Substantia nigra (tissue), 51 donors: ENCODE measurements at places on chromosomes 13 and 19.
A peak's percentile ranks its signal among the peaks of the same experiment; 100 is the strongest.

GRCh38 chr13:46321494-46322225 is 65.4 kb downstream of the RUBCNL start:
- DNase-seq, result peak; percentile 39

GRCh38 chr19:23071147-23071511 is 45.7 kb upstream of the ZNF730 start:
- DNase-seq, result peak; percentile 5

GRCh38 chr13:41008349-41008980 is 10.7 kb downstream of the ELF1 start:
- DNase-seq, result no peak

- no peak for DNase-seq
These were observed 613.7 kb upstream of the GPC6 start for GRCh38 chr13:92612892-92613291.

DNA sequence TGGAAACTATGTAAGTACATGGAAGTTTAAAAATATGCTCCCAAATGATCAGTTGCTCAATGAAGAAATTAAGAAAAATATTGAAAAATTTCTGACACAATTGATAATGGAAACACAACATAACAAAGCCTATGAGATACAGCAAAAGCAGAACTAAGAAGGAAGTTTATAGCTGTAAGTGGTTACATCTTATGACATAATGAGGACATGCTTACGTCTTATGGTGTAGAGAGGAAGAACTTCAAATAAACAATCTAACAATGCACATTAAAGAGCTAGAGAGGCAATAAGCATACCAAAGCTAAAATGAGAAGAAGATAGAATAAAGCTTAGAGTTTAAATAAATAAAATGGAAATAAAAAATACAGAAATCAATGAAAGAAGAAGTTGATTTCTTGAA is 50.0 kb upstream of the CEACAM21 start:
- no peak for DNase-seq

- peak; percentile 88 for DNase-seq
These were observed 31.6 kb downstream of the SYT3 start for GRCh38 chr19:50607874-50608785.

- no peak for DNase-seq
These were observed 46.3 kb downstream of the CD320 start for GRCh38 chr19:8261881-8262280.

DNA sequence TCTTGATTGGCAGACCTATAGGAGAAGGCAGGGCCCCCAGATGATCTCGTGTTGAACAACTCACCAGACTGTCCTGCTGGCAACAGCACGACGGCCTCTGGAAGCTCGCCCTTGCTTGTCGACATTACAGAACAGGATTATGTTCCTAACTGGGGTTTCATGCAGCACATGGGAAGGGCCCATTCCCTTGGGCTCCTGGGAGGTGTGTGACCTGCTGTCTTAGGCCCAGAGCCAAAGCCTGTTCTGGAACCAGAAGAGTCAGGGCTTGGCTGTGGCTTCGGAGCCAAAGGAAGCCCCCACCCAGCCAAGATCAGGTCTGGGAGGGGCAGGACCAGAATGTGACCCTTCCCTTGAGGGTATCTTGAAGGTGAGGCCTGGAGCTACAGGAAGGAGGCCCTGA is 36.9 kb downstream of the RGCC start:
- no peak for DNase-seq

DNA sequence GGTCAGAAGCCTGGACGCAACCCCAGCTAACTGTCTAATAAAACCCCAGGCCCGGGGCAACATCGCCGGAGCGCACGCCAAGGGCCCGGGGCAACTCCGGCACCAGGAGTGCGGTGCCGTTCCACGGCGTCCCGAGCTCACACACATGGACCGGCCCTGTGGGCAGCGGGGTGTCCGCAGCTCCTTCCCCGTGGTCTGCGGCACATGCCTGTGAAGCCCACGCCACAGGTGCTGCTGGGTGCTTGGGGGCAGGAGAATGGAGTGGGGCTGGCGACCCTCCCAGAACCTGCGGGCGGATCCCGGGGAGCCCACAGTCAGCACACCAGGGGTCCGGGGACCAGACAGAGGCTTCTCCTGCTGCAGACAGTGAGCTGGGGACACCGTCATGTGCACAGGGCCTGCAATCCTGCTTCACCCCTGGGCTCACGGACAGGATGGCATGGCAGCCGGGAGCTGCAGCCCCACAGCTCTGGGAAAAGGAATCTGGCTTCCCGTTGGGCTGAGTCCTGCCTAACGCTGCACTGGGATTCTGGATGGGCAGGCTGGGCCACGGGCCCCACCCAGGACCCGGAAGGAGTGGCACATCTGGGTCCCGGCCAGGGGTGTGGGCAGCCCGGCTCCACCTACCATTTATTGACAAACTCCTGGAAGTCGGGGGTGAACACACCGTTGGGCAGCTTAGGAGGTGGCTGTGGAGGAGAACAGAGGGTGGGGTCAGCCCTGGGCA is 28.2 kb upstream of the ZBTB7A start:
- no peak for DNase-seq

GRCh38 chr19:4584670-4585460 is 25.4 kb upstream of the SEMA6B start:
- no peak for DNase-seq

GRCh38 chr13:44903574-44903985 is 85.7 kb downstream of the NUFIP1 start:
- peak; percentile 13 for DNase-seq

GRCh38 chr19:41912899-41913537 is 15.2 kb downstream of the ERFL start:
- no peak for DNase-seq

GRCh38 chr13:71464686-71465085 is 402.3 kb downstream of the DACH1 start:
- no peak for DNase-seq

GRCh38 chr13:113561417-113562084 is 23.0 kb upstream of the TFDP1 start:
- DNase-seq, result no peak

DNA sequence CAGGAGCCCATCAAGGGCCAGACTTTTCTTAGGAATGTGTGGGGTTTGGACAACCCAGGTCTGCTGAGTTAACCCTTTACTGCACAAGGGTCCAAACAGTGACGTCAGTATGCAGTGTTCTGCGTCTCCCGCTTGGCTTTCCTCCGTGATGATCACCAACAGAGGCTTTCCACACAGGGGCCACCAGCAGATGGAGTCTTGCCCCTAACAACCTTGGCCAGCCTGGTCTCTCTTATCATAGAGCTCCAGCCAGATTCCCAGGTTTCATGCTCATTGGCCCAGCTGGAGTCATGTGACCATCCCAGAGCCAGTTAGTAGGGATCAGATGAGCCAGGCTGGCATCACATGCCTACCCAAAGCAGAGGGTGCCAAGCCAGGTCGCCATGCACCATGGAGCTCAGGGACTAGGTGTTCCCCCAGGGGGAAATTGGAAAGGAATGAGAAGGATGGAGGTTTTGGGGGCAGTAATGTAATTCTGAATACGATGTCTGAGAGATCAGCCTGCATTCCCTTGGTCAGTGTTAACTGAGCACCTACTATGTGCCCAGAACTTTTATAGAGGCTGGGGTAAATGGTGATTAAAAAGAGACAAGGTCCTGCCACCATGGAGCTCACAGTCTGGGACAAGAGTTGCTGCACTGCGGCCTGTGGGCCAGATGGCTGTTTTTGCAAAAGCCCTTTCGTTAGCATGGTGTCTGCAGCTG is 61.2 kb downstream of the MYH14 start:
- no peak for DNase-seq

- DNase-seq, result no peak
These were observed 2.0 kb downstream of the KCTD15 start for GRCh38 chr19:33798681-33799111.

DNA sequence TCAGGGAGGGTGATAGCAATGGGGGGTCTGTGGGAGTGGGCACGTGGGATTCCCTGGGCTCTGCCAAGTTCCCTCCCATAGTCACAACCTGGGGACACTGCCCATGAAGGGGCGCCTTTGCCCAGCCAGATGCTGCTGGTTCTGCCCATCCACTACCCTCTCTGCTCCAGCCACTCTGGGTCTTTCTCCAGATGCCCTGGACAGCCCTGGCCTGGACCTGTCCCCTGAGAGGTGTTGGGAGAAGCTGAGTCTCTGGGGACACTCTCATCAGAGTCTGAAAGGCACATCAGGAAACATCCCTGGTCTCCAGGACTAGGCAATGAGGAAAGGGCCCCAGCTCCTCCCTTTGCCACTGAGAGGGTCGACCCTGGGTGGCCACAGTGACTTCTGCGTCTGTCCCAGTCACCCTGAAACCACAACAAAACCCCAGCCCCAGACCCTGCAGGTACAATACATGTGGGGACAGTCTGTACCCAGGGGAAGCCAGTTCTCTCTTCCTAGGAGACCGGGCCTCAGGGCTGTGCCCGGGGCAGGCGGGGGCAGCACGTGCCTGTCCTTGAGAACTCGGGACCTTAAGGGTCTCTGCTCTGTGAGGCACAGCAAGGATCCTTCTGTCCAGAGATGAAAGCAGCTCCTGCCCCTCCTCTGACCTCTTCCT is 9.3 kb upstream of the CEACAM7 start:
- no peak for DNase-seq

GRCh38 chr13:51065372-51066090 is 45.5 kb downstream of the C13orf42 start:
- no peak for DNase-seq

DNA sequence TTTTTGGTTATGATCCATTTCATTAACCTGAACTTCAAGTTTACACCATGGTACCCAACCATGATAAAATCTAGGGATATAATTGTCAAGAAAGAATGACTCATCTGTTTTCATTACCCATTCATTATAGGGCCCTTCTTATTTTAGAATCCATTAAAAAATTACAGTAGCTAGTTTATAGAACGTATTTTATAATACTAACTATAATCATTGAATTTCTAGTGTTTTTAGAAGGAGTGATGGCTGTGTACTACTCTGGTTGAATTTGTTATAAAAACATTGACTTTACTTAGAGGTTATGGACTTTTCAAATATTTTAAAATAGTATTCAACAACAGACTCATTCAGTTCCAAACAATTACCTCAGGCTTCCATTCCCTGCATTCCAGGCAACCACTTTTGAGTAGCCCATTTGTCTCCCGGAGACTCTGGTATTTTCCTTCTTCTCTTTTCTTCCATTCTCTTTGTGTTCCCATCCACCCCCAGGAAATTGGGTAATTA is 71.9 kb upstream of the KLF12 start:
- DNase-seq, result no peak

GRCh38 chr13:24389506-24389905 is 80.1 kb downstream of the C1QTNF9 start:
- no peak for DNase-seq

GRCh38 chr19:30479231-30479630 is 107.0 kb downstream of the ZNF536 start:
- DNase-seq, result no peak

DNA sequence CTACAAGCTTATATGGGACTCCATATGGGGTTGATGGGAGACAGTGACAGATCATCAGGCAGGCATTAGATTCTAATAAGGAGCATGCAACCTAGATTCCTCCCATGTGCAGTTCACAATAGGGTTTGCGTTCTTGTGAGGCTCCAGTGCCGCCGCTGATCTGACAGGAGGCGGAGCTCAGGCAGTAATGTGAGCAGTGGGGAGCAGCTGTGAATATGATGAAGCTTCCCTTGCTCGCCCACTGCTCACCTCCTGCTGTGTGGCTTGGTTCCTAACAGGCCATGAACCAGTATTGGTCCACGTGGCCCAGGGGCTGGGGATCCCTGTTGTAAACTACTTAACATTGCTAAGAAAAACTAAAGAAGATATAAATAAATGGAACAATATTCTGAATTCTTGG is 378.4 kb downstream of the KCNRG start:
- DNase-seq, result no peak

DNA sequence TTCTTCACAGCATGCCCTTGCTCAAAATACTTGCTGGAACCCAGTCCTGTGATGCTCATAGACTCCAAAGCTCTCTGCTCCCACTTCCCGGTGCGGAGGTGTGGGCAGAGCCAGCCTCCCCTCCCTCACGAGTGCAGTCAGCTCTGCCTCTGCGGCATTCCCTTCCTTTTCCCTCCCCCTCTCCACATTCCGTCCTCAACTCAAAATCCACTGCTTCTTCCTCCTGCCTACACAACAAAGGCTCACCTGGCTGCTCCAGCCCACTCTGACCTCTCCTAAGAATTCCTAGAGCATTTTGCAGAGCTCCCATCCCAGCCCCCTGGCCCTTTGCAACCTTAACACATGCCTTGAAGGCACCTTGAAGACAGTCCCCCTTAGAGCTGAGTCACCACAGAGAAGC is 527.9 kb downstream of the MYO16 start:
- no peak for DNase-seq

GRCh38 chr13:41788552-41788951 is 172.4 kb downstream of the VWA8 start:
- no peak for DNase-seq

- DNase-seq, result no peak
These were observed 40.9 kb downstream of the GSX1 start for GRCh38 chr13:27833206-27833605.

GRCh38 chr13:45055902-45056648 is 64.2 kb upstream of the GTF2F2 start:
- DNase-seq, result no peak

DNA sequence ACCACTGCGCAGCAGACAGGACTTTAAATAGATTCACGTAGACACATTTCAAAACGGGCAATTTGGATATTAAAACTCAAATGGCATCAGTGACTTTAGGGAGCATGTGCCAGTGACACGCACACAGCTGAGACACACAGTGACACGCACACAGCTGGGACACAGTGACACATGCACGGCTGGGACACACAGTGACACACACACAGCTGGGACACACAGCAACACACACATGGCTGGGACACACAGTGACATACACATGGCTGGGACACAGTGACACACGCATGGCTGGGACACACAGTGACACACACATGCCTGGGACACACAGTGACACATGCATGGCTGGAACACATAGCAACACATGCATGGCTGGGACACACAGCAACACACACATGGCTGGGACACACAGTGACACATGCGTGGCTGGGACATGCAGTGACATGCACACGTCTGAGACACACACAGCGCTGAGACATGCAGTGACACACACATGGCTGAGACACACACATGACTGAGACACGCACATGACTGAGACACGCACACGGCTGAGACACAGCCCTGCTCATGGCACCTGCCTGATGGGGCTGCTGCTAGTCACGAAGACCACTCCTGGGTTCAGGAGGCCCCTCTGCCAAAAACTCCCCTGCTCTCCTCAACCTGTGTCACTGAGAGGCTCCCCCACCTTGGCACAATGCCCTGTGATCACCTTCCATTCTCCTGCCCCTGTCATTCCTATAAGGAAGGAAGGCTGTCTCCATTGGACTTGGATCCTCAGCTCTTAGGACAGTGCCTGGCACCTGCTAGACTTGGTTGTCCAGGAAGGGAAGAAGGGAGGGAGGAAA is 52.5 kb downstream of the SOX1 start:
- DNase-seq, result no peak

GRCh38 chr19:1766800-1767352 is 13.6 kb downstream of the ONECUT3 start:
- DNase-seq, result no peak
